HFF-Myc (cell line): ENCODE measurements at places on chromosomes 4 and X.

DNA sequence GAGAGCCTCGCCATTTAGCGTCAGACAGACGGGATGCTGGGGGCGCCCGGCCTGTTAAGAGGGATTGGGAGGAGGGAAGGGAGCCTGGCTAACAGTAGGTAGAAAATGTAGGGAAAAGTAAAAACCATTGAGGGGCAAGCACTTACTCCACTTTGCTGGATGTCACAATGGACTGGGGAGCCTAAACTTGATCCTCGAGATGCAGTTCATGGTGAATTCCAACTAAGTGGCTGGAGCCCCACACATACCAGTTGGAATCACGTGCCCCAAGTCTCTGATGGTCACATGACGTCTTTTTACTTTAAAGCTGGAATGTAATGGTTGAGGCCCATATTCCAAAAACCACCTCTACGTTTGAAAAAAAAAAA lies 1.5 kb downstream of the PLS3 start:
- no peak for DNase-seq

- DNase-seq: no peak
Measured at GRCh38 chr4:104022831-104023230, 303.0 kb upstream of the TACR3 start.

DNA sequence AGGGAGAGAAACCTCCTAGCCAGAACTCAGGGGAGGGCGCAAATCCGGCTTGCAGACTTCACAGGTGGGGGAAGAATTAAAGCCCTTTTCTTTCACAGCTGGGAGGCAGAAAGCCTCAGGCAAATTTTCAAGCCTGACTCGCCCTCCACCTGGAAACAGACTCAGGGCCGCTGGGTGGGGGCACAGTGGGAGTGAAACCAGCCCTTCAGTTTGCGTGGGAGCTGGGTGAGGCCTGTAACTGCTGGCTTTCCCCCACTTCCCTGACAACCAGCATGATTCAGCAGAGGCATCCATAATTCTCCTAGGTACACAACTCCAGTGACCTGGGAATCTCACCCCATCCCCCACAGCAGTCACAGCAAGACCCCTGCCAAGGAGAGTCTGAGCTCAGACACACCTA lies 206.9 kb upstream of the INTU start:
- no peak for DNase-seq

GRCh38 chr4:89737888-89738287 lies 99.1 kb downstream of the SNCA start:
- DNase-seq: no peak

DNA sequence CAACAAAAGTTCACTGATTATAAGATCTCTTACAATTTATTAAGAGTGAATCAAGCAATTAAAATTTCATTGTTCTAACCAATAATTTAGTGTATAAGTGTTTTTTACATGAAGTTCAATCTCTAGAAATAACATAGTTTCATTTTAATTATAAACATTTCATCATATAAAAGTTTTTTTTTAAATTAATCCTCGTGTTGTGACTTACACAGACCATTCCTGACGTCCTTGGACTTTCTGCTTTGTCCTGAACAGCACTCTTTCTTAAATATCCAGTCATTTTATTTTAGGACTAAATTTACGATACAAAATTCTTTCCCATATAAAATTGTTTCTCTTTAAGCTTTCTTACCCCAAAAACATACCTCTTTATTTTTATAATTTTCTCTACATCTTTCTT lies 841.7 kb upstream of the POU3F4 start:
- no peak for DNase-seq

- DNase-seq: no peak
Measured at GRCh38 chr4:153784166-153784699, 4.7 kb downstream of the SFRP2 start.

DNA sequence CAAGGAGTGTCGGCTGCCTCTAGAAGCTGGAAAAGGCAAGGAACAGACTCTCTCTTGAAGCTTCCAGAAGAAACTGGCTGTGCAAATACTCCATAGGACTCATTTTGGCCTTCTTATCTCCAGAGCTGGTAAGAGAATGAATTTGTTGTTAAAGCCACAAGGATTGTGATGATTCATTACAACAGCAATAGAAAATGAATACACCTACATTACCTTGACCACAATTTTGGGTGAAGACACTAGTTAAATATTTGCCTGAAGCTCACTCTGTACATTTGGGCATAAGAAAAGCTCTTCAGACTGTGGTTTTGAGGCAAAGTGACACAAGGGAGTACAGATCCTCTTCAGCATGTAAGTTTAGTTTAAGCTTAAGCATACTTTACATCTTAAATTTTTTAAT lies 134.5 kb upstream of the TLL1 start:
- DNase-seq: no peak

DNA sequence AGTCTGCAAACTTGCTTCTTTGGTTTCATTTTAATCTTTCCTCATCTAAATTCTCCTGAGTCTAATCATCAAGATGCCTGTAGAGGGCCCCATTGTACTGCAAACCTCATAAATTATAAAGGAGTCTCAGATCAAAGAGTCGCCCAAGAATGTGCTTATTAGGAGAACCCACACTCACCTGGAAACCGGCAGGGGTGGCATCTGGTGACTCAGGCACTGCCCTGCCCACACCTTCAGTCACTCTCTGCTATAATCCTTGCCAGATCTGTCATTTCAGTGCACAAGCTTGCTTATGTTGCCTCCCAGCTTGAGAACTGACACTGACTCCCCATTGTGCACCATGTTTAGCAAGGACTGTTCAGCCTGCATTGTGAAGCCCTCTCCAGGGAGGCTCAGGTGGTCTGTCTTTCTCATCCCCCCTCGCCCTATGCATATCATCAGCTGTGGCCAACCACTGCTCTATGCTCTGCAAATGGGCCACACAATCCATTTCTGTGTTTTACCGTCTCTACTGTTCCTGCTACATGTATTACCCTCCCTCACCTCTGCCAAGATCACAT lies 12.4 kb downstream of the EPGN start:
- peak; percentile 52 for DNase-seq

DNA sequence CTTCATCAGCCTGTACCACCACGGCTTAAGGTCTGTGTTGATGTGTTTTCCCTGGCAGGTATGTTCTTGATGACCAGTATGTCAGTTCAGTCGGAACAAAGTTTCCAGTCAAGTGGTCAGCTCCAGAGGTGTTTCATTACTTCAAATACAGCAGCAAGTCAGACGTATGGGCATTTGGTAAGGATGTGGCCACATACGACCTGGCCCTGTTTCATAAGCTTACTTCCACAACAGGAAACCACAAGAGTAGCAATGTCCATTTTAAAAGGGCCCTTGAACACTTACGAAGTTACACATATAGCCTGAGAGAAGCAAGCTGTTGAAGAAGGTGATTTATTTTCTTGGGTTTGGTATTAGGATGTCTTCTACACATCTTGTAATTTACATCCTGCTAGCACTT lies 46.1 kb downstream of the BMX start:
- no peak for DNase-seq

DNA sequence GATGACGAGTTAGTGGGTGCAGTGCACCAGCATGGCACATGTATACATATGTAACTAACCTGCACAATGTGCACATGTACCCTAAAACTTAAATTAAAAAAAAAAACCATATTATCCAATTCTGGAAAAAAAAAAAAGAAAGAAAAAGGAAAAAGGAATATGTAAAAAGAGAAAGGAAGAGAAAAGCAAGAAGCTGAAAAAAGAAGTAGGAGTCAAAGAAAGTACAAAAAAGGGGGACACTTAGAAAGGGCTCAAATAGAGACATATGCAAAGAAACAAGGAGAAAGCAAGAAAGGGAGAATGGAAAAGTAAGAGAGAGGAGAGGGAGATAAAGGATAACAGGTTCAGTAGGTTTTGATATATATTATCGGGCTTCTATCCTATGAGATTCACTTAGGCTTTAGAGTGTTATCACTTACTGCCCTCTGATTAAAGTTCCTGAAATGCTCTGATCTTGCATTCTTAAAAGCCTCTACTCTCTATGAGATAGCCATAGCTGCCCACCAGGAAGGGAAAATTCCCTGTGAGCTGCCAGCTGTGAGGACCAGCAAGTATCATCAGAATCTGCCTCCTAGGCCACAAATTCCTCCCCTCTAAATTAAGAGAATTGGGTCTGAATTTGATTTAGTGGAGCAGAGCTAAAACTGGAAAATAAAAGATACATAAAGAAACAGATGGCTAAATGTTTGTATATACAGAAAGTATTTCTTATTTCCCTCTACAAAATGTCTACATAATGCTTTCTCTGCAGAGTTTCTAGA lies 95.2 kb downstream of the AMMECR1 start:
- DNase-seq: no peak
